Daoy (cell line): ENCODE measurements at places on chromosomes 3 and 15. TPM values are rescaled to one million over a fixed set of nuclear protein-coding genes. Genes with fewer than 3 reads are reported as not detected.

DNA sequence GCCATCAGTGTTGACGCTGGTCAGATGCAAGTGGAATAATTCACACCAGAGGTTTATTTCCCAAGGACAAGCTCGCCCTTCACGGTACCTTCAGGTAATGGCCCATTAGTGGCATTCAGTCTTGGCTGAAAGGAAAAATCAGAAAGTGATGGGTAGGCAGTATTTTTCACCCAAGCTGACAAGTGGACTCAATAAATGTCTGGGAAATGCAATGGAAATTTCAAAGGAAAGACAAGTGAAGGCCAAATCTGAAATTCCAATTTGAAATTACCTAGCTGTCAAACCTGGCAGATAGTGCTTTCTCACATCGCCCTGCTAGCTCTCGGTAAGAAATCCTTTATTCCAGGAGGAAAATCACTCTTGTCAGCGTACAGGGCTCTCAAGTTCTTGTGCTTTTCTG, 413.5 kb downstream of the OCA2 start:
- no peak for DNase-seq

GRCh38 chr15:78224023-78224411, 10.3 kb downstream of the ACSBG1 start:
- no peak for DNase-seq

DNA sequence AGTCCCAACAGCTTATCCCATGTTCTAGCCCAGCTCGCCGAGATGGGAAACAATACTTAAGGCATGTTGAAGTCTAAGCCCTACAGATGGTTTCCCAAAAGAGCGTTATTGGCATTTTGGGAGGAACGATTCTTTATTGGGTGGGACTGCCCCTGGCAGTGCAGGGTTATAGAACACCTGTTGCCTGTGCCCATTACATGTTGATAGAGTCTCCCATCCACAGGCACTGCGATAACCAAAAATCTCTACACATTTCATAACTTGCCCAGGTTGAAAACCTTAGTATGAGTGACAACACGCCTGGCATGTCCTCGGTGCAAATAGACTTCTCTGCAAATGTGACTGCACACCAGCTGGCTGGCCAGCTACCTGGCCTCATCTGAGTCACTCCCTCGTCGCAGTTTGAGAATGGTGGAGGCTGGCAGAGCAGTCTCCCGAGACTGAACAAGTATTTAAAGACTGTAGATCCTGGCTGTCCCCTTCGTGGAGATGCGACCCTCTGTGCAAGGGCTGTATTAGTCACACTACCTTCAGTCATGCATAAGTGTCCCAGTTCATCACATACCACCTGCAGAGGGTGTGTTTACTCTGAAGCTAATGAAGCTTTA, 18.7 kb downstream of the ZNF80 start:
- DNase-seq, result no peak

GOLGA6L24 gene
- not detected in 2 replicates for total RNA-seq

MKRN3 gene
- total RNA-seq, result 12.1 and 15.0 TPM in 2 replicates

MAP1A gene
- 2.7 and 3.2 TPM in 2 replicates for total RNA-seq
